Mucosa of descending colon (tissue), 3 donors: ENCODE measurements at places on chromosomes 3 and 15. TPM values are rescaled to one million over a fixed set of nuclear protein-coding genes. Genes with fewer than 3 reads are reported as not detected.

- DNase-seq, result no peak
Measured at GRCh38 chr3:87191175-87191574, 35.9 kb upstream of the CHMP2B start.

- peak; percentile 35 for DNase-seq
Measured at GRCh38 chr3:129934234-129935123, 40.0 kb upstream of the TRH start.

- DNase-seq, result peak; percentile 38
Measured at GRCh38 chr3:196624067-196624790, 15.3 kb upstream of the NRROS start.

DNA sequence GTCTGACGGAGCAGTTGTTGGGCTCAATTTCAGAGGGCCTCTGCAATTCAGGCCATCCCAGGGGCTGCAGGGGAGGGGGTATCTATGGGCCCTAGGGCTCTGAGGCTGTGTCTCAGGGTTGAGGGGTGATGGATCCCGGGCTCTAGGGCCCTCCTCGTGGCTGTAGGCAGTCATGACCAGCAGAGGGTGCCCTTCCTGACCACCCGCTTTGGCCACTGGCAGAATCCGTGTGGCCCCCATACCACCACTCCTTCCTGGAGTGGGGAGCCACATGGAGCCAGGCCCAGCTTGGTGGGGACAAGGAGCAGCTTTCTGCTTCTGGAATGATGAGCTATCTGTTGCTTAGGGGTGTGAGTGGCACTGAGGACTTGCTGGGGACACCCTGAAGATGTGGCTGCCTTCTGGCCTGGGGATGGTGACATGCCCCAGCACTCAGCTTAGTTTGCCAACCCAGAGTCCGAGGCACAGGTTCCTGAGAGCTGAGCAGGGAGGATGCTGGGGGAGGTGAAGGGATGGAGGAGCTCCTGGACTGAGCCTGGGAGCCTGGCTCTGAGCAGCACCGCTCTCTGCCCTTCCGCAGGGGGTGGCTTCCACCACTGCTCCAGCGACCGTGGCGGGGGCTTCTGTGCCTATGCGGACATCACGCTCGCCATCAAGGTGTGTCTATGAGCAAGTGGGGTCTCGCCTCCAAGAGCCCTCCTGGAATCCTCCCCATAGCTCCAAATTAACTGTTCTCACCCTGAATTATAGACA, 20.2 kb downstream of the HDAC11 start:
- peak; percentile 40 for DNase-seq

DNA sequence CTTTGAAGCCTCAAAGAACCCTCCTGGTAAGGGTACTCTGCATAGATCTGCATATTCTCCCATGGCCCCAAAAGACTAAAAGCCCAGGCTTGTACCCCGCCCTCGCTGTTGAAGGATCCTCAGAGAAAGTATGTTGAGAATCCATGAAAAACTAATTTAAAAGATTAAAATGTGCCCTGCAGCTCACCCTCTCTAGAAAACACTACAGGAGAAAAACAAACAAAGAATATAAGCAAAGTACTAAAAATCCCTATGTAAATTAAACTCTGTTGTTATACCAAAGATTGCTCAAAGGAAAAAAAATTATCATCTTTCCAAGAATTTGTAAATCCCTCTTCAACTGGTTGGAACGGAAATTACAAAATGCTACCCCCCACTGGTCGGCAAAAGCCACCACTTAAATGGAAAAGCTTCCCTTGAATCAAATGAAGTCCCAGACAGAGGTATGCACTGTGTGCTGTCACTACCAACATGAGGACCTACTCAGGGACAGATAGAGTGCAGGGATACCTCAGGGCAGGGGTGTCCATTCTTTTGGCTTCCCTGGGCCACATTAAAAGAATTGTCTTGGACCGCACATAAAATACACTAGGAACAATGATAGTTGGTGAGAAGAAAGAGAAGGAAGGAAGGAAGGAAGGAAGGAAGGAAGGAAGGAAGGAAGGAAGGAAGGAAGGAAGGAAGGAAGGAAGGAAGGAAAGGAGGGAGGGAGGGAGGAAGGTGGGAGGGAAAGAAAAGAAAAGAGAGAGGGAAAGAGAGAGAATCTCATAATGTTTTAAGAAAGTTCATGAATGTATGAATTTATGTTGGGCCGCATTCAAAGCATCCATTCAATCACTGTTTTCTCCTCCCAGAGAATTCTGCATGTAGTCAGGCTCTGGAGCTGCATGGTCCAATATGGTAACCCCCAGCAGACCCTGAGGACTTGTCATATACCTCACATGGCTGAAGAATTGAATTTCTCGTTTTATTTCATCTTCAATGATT, 88.1 kb downstream of the MAGI1 start:
- DNase-seq, result no peak

DNA sequence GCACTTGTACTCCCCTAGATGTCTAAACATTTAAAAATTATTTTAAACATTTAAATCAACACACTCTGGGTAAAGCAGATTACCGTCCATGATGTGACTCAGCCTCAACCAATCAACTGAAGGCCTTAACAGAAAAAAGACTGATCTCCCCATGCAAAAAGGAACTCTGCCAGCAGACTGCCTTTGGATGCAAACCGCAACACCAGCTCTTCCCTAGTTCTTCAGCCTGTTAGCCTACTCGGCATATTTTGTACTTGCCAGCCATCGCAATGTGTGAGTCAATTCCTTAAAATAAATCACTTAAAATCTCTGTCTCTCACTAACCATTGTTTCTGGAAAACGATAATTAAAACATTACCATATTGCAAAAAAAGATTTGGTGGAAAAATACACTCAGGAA, 375.9 kb downstream of the RSL24D1 start:
- DNase-seq, result no peak

GRCh38 chr3:184952671-184953070, 140.7 kb downstream of the VPS8 start:
- DNase-seq, result no peak

GRCh38 chr15:99467853-99468464, 97.8 kb upstream of the MEF2A start:
- no peak for DNase-seq

Gene ACTC1
- total RNA-seq, result 0.64 TPM

Gene ZDHHC19
- not detected for total RNA-seq

Gene MTFMT
- total RNA-seq, result 17.5 TPM

Gene HRG
- total RNA-seq, result not detected

Gene PGBD4
- total RNA-seq, result 2.0 TPM

Gene NRROS
- 1.1 TPM for total RNA-seq

Gene NEK10
- total RNA-seq, result 6.5 TPM

Gene CATSPER2
- 8.0 TPM for total RNA-seq

Gene SLC28A1
- not detected for total RNA-seq

Gene KBTBD8
- 2.5 TPM for total RNA-seq

Gene THOC7
- 63.7 TPM for total RNA-seq
